ENCODE measurements at places on chromosomes 11 and 22.

DNA sequence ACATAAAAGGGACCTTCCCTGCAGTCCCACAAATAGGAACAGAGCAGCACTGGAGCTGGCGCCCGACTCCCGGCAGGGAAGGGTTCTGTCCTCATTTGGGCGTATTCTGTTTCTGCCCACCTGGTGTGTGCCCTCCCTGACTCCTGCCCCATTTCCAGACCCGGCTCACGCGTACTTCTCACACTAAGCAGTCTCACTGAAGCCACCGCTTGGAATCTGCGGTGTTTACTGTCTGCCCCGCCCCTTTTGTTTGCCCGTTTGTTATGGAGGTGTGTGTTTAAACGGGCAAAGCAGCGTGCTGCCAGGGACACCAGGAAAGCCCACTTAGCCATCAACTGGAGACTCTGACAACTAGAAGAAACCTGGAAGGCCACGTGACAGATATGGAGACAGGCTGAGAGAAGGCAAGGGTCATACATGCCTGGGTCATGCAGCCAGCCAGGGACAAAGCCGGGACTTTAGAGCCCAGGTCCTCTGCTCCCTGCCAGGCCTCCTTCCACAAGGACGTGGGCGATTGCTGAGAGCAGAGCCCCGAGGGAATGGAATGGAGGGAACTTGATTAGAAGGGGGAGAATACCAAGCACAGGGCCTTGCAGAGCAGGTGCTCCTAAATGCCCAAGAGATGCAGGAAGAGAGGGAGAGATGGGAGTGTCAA, 8.7 kb upstream of the EFCAB6 start:
- H3K27me3 ChIP-seq, result no peaks in the 10 kb centered on the region
- DNase-seq, result no peak
- no peak overlapping the region for H3K27ac ChIP-seq
- H3K4me1 ChIP-seq, result no peaks in the 10 kb centered on the region
- H3K4me3 ChIP-seq, result no peak overlapping the region

- no peak overlapping the region for H3K27ac ChIP-seq
- no peak overlapping the region for H3K4me3 ChIP-seq
- peak; percentile 6 for DNase-seq
- H3K27me3 ChIP-seq, result no peaks in the 10 kb centered on the region
- H3K36me3 ChIP-seq, result no peaks in the 10 kb centered on the region
- H3K4me1 ChIP-seq, result no peaks in the 10 kb centered on the region
Observed at GRCh38 chr11:131504199-131504949, 134.0 kb downstream of the NTM start.

DNA sequence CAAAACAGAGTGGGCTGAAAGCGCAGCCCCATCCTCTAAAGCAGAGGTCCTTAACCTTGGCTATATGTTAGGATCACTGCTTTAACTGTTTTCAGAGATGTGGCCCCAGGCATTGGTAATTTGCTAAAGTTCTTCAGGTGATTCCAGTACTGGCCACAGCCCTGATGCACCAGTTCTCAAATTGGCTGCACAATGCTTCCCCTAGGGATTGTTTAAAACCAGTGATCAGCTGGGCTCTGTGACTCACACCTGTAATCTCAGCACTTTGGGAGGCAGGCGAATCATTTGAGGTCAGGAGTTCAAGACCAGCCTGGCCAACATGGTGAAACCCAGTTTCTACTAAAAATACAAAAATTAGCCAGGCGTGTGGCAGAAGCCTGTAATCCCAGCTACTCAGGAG, 8.4 kb upstream of the IRAG1 start:
- H3K36me3 ChIP-seq, result no peaks in the 10 kb centered on the region
- no peaks in the 10 kb centered on the region for H3K4me1 ChIP-seq
- no peak overlapping the region for H3K27ac ChIP-seq
- H3K4me3 ChIP-seq, result no peak overlapping the region
- no peak for DNase-seq
- H3K27me3 ChIP-seq, result no peaks in the 10 kb centered on the region

GRCh38 chr11:129115652-129116586, 76.2 kb downstream of the ARHGAP32 start:
- peak; percentile 11 for DNase-seq
- H3K27ac ChIP-seq, result no peak overlapping the region
- no peaks in the 10 kb centered on the region for H3K4me1 ChIP-seq
- no peaks in the 10 kb centered on the region for H3K27me3 ChIP-seq
- H3K4me3 ChIP-seq, result no peak overlapping the region
- H3K36me3 ChIP-seq, result peaks cover 2% of the 10 kb centered on the region

DNA sequence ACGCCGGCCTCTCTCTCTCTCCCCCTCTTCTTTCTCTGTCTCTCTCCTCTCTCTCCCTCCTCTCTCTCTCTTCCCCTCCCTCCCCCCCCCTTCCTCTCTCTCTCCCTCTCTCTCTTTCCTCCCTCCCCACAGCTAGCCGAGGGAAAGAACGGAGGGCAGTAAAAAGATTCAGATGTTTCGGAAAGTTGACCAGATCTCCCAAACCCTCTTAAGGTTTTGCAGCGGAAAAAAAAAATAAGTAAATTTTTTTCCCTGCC, 195 bp upstream of the ALX4 start:
- no peak overlapping the region for H3K27ac ChIP-seq
- H3K36me3 ChIP-seq, result no peaks in the 10 kb centered on the region
- no peak overlapping the region for H3K4me3 ChIP-seq
- H3K4me1 ChIP-seq, result peaks cover 4% of the 10 kb centered on the region

DNA sequence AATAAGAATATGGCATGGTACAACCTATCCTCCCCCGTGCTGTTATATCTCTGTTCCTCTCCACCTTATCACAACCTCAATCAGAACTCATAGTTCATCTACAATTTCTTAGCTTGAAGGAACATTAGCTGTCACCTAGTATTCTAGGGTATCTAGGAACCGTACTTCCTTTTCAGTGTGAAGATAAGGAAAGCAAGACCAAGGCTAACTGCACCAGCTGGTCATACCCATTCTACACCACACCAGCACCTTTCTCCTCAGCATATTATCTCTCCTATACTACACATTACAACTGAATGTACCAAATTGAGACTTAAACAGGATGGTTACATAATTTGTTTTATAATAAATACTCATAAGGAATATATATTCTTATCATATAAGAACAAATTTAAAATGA, 73.1 kb downstream of the ARHGAP32 start:
- no peaks in the 10 kb centered on the region for H3K27me3 ChIP-seq
- no peak for DNase-seq
- no peak overlapping the region for H3K27ac ChIP-seq
- H3K4me3 ChIP-seq, result no peak overlapping the region
- H3K4me1 ChIP-seq, result no peaks in the 10 kb centered on the region

GRCh38 chr11:35146711-35147110, 7.7 kb downstream of the CD44 start:
- no peak for DNase-seq
- H3K4me3 ChIP-seq, result no peak overlapping the region
- no peaks in the 10 kb centered on the region for H3K4me1 ChIP-seq
- no peaks in the 10 kb centered on the region for H3K36me3 ChIP-seq
- peaks cover 11% of the 10 kb centered on the region for H3K27me3 ChIP-seq

GRCh38 chr11:28338371-28338770, 230.2 kb downstream of the METTL15 start:
- no peak for DNase-seq
- H3K36me3 ChIP-seq, result no peaks in the 10 kb centered on the region
- H3K4me3 ChIP-seq, result no peak overlapping the region
- no peaks in the 10 kb centered on the region for H3K4me1 ChIP-seq
- no peaks in the 10 kb centered on the region for H3K27me3 ChIP-seq

DNA sequence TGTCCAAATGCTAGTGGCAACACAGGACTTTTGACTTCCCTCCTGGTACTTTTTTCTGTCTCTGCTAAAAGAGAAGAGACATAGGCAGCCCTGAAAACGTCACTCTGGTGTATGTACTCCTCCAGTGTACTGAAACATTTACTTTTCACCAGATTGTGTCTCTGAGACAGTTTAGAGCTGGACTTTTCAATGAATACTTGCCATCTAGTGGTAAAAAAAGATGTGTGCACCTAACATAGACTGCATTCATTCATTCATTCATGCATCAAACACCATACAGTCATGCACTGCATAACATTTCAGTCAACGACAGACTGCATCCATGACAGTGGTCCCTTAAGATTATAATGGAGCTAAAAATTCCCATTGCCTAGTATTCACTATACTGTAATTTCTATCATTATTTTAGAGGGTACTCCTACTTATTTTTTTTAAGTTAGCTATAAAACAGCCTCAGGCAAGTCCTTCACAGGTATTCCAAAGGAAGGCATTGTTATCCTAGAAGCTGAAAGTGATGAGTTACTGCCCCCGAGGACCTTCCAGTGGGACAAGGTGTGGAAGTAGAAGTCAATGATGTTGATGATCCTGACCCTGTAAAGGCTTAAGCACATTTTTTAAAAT, 186.2 kb downstream of the SPON1 start:
- H3K4me3 ChIP-seq, result no peak overlapping the region
- peak; percentile 51 for DNase-seq
- H3K36me3 ChIP-seq, result peaks cover 5% of the 10 kb centered on the region

GRCh38 chr22:42626951-42627625, 12.4 kb upstream of the POLDIP3 start:
- no peak overlapping the region for H3K27ac ChIP-seq
- H3K27me3 ChIP-seq, result no peaks in the 10 kb centered on the region
- DNase-seq, result no peak
- H3K36me3 ChIP-seq, result peaks cover 85% of the 10 kb centered on the region
- H3K4me3 ChIP-seq, result no peak overlapping the region

DNA sequence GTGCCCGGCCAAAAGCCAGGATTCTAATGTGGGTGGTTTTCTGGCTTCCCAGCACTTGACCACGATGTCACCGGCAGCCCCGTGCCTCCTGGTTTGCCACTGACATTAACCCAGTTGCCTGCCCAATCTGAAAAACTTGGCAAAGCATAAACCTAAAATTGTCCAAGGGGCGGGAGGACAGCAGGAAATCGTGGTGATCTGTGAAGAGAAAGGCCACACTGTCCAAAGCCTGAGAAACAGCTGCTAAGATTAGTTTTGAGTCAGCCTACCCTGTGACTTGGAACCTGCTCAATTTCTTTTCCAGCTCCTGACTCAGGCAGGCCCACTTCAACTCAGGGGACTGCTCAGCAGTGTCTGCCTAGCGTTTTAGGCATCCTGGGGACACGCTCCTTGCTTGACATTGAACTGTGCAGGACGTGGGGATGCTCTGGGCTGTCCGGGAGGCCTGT, 8.2 kb upstream of the F2 start:
- no peak for DNase-seq
- H3K4me1 ChIP-seq, result no peaks in the 10 kb centered on the region
- H3K27me3 ChIP-seq, result no peaks in the 10 kb centered on the region
- peaks cover 13% of the 10 kb centered on the region for H3K36me3 ChIP-seq
- H3K4me3 ChIP-seq, result no peak overlapping the region

DNA sequence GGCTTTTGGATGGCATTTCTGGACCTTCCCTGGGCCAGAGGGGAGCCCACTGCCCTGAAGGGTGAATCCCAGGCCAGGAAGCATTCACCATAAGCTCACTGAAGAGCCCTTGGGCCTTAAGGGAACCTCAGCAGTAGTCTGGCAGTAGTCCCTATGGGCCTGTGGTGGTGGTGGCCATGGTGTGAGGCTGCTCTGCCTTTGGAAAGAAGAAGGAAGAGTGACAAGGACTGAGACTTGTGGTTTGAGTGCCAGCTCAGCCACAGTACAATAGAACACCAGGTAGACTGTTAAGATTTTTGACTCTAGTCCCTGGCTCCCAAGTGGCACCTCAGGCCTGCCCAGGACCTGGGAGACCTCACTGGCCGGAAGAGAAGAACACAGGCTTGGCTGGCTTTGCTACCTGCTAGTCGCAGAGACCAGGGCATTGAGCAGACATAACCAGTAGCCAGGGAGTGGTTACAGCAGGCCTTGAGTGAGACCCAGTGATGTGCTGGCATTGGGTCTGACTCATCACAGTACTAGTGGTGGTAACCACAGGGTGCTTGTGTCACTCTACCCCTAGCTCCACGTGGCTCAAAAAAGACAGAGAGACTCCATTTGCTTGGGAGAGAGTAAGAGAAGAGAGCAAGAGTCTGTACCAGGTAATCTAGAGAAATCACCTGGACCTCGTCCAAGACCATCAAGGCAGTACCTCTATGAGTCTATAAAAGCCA, 259.8 kb upstream of the BLID start:
- no peaks in the 10 kb centered on the region for H3K4me1 ChIP-seq
- no peak overlapping the region for H3K27ac ChIP-seq
- H3K27me3 ChIP-seq, result no peaks in the 10 kb centered on the region
- no peak overlapping the region for H3K4me3 ChIP-seq

DNA sequence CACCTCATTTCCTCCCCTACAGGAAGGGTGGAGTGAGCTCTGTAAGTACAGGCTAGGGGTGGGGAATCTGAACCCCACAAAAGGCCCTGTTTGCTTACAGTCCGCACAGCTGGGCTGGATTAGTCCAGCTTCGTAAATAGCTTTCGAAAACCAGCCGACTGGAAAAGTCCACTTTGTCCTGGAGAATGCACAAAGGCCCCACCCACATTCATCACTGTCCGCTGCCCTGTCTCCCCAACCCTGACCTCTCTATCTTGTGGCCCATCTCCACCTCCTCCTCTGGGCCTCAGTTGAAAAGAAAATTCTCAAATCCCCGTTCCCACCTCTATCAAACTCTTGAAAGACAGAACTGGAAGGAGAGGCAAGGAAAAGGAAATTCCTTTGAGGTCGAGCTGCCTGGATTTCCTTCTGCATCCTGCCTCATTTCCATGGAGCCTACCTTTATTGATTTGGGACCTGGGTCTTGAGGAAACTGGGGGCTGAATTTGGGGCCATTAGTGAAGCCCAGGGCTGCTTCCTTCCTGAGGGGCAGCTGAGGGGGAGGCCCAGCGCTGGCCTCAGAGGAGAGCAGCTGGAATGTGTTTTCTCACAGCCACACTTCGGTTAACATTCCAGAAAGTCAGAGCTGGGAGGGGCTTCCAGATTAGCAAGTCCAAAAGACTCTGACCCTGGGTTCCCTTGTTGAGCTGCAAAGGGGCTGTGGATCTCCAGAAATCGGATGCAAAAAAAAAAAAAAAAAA, 147.6 kb downstream of the FBXO7 start:
- no peaks in the 10 kb centered on the region for H3K27me3 ChIP-seq
- peaks cover 16% of the 10 kb centered on the region for H3K4me1 ChIP-seq
- H3K36me3 ChIP-seq, result no peaks in the 10 kb centered on the region

DNA sequence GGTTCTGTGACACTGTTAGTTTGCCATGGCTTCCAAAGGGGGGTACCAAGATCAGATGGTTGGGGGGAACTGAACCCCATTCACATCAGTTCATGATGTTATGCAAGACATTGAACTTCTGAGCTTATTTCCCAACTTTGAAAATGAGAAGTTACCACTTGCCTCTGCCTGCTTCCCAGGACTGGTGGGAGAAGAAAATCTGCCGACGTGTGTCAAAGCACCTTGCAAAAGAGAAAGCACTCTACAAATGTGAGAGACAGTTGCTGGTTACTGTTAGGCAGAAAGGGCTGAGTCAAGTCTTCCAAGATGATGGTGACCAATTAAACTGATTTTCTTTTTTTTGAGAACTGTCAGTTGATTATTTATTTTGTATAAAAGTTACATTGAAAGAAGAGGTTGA, 45.6 kb downstream of the SMCO4 start:
- peaks cover 38% of the 10 kb centered on the region for H3K4me1 ChIP-seq
- no peak overlapping the region for H3K27ac ChIP-seq
- H3K27me3 ChIP-seq, result no peaks in the 10 kb centered on the region
- DNase-seq, result peak; percentile 18
